ENCODE measurements at places on chromosomes 6 and 20.

DNA sequence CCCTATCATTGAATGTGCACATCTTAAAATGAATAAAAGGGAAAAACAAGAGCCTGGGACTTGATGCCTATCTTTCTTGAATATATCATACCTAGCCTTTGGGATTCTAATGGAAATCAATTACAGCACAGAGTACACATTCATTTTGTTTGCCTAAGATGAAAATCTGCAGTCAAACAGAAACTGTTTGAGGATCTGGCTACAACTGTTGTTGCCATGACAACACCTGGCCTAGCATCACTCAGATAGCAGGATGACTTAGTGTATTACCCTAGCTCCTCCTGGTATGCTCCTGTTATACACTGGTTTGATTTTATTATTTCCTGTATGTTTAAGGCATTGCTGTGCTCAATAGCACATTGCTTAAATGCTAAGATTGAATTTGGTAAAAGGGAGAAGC is 71.5 kb upstream of the LAMP5 start:
- DNase-seq: peak; percentile 36

DNA sequence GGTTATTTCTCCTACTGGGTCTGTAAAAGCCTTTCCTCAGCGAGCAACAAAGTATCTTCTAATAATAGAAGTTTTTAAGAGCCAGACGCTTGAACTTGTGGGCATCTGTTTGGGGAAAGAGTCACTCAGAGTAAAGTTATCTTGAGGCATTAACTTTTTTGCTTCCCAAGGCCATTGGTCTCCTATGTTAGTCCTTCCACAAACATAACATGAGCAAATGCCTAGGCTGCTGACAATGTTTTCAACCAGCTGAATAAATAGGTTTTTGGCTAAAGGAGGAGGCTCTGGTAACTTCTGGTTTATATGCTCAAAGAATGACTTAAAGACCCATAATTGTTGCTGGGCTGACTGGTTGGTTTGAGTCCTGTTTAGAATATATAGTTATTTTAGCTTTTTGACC is 213.5 kb upstream of the SYNCRIP start:
- no peak for DNase-seq

- no peak for DNase-seq
Observed at GRCh38 chr6:102761872-102762271, 1368.4 kb downstream of the GRIK2 start.

DNA sequence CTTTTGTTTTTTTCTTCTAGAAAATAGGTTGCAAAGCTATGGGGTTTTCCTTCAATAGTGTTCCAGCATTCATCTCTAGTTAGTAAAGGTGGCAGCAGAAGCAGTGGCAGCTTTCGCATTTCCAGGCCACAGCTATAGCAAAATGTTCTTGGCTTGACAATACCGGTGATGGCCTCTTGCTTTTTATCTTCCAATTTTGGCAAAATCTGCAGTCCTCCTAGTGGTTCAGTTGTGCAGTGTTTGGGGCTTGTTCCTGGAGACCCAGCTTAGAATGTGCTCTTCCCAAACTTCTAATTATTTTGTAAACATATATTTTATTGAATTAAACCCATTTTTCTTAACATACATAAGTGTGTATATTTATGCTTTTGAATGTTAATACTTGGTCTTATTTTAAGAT is 370.6 kb upstream of the MAN1A1 start:
- DNase-seq: peak; percentile 4

DNA sequence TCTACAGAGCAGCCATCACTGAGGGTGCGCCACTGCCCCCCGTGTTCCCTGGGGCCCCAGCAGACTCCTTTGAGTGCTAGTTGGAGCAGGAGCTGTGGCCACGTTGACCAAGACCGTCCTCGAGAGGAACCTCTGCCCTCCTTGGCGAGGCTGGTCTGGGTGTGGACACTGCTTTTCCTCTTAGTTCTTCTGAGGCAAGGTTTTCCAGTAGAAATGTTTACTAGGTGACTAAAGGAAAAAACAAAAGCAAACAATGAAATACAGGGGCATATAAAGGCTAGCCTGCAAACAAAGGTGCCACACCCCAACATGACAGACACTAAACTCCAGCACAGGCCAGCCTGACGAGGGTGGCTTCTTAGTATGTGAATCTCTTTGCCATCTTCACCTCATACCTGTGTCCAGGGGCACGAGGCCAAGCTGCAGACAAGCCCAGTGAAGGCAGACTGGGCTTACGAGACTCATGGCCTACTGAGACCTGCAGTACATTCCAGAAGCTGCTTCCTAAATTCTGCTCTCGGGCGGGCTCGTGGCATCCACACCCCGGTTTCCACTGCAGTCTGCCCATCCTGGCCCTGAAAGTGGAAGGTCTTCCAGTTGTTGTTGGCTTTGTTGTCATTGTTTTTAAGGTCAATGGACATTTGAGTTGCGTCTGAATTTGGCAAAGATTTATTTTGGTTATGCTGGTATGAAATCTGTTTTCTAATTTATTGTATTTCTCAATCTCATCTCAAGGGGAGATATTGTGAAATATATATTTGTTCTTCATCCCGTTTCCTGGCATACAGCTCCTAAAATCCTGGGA is 39.2 kb downstream of the FAM50B start:
- no peak for DNase-seq

DNA sequence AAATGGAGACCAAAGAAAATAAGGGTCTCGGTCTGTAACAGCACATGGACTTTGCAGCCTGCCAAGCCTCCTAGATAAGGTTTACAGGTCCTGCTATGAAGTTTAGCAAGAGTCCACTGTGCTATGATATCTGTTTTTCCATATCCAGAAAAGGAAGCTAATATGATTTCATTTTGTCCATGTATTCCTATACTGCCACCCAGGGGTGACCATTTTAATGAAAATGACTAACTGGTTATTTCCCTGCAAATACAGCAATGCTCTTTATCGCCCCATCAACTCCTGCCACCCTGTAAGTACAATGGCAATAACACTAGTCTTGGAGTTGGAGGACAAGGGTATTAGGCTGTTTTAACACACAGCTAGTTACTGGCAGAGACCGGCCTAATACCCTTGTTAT is 115.2 kb upstream of the GLP1R start:
- peak; percentile 14 for DNase-seq

GRCh38 chr20:51346686-51347485 is 195.6 kb downstream of the NFATC2 start:
- DNase-seq: no peak

DNA sequence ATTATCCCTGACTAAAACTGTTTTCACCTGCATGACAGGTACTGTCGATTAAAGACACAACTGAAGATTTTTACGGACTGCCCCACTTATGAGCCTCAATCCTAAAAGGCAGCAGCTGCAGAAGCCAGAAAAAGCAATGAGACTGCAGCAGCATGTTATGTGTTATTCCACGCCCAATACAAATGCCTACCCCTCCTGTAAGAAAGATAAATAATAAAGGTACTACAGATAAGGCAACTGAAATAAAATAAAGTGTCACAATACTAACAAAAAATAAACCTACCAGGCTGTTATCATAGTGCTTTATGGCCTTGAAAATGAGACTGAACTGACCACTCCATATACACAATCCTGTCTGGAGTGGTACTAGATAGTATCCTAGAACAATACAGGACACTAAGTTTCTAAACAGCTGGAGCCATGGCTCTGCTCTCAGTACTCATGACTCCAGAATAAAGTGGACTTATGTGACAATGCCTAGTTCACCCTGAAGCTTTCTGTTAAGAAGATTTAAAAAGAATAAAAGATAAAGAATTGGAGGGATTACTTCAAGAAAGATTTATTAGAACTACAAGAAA is 9.5 kb downstream of the BCLAF1 start:
- DNase-seq: no peak

GRCh38 chr6:139027620-139028182 is 844 bp upstream of the ABRACL start:
- peak; percentile 4 for DNase-seq

DNA sequence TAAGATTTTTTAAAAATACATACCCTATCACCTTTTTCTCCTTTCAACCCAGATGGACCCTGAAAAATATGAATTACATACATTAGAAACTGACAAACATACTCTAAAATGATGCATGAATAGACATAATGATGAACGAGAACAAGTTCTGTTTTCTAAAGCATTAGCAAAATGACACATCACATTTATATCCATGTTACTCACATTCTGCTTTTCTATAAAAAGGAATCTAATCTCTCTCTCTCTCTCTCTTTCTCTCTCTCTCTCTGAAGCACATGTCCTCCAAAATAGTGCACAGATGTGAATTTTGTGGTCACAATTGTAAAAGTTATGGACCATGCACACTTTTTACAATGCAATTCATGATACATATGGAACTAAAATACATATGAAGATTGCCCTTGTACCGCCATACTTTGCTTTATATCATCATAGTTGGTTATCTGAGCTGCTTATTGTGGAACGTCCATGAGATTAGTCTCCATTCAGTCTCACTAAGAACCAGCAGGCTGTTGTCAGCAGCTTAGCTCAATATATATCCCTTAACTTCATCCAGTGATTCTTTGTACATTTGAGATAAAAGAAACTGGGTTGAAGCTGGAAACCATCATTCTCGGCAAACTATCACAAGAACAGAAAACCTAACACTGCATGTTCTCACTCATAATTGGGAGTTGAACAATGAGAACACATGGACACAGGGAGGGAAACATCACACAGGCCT is 114.2 kb downstream of the COL12A1 start:
- no peak for DNase-seq

GRCh38 chr20:49415005-49415667 is 67.3 kb downstream of the KCNB1 start:
- no peak for DNase-seq

- no peak for DNase-seq
Observed at GRCh38 chr6:154187714-154188113, 148.7 kb downstream of the OPRM1 start.

DNA sequence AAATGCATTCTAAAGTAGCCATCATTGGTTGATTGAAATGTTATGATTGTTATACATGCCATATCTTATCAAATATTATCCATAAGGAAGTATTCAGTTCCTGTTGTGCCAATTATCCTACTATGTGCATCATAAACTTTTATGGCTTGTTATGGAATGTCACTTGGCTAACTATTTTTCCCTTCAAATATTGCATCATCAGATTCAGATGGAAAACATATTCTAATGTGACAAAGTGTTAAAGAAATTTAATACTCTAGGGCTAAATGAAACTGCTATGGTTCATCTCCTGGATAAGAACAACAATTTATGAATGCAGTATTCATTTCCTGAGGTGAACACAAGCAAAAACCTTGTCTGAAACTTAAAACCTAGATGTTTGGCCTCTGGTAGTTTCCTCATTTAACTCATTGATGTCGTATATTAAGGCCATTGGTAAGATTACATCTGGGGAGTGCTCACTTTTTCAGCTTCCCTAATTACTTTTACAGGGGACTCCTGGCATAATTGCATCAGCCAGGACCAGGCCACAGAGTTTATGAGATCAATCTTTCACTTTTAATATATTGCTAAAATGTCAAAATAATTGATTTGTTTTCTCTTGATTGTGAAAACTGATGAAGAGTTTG is 134.9 kb upstream of the CEP162 start:
- DNase-seq: no peak

- no peak for DNase-seq
Observed at GRCh38 chr20:57476084-57476526, 48.8 kb downstream of the CTCFL start.

DNA sequence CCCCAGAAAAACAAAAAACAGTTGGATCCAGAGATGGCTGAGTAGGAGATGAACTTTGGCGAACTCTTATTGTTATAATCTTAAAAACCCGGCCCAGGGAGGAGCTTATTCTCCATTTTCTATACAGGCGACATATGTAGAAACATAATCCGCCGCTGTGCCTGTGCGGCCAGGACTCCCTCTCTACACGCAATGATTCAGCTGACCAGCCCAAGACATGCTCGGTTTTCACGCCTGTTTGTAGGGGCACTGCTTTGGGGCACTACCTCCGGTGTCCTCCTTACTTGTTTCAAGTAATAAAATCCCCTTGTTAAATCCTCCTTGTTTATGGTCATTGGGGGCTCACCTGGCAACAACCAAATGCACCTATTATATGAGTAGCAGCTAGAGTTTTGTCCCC is 89.9 kb downstream of the SEL1L2 start:
- no peak for DNase-seq

DNA sequence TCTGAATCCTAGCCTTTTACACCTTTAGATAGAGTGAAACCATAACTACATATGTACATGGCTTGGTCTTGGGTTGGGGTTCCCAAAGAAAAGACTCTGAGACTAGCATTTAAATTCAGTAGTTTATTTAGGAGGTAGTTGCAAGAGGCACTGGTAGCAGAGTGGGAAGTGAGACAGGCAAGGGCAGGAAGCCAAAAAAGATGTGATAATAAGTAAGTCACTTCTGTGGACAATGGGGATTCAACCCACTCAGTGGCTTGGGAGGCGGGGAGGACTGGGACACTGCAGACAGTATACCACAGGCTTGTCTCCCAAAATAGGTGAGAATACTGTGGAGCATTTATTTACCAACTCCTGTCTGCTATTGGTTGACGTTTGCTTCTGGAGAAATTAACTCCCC is 131.9 kb downstream of the SLC24A3 start:
- no peak for DNase-seq

DNA sequence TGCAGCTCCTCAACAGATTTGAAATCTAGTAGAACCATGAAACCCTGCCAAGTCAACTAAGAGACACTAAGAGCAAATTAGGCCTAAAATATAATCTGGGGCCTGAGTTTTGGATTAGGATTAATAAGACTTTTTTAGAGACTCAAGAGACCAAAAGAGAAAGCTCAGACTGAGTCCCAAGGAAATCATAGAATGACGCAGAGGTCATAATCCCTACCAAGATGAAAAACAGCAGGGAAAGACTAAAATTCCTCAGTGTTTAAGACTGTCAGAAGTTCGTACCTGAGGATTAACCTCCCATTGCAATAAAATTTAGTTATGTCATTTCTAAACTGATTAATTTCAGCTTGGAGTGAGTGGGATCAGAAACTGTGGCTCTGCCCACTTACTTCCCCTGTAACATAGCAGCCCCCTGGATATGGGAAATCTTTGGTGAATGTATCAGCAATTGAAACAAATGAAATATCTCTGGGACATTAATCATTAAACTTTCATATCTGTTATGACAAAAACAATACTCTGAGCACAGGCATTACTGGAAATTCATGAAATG is 200.3 kb downstream of the EDN1 start:
- no peak for DNase-seq

DNA sequence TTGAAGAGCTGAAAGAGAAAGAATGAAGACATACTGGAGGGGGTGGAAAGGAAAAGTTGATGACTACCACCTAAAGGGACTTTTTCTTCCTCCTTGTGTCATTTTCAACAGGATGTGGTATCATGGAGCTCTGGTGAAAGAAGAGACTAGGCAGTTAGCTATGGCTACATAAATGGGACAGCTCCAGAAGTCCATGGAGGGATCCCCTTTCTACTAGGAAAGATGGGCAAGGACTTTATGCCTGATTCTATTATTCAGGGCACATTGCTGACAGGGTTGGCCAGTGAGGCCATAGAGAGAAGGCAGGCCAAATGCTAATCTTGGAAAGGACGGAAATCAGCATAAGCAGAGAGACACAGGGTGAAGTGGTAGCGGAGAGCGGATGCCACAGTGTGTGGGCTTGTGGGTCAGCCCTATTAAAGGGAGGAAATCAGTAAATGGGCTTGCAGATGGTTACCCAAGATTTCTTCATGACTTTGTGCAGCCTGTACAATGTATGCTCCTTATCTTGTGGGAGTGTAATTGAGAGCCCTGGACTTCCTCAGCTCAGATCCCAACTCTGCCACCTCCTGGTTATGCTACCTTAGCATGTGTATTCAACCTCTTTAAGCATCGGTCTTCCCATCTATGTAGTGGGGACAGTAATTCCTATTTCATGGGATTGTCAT is 77.4 kb upstream of the TMEM170B start:
- DNase-seq: peak; percentile 11

Data from cerebellar cortex (tissue), 1 donor.